Stimulated activated CD4-positive, alpha-beta T cell treated with anti-CD3 and anti-CD28 coated beads, Interleukin-4, amount 100 ng/mL, for 24 hours (primary cell): ENCODE measurements at places on chromosomes 2 and 18.

GRCh38 chr2:219551441-219552381 lies 7.9 kb downstream of the TMEM198 start:
- no peak for DNase-seq

GRCh38 chr2:38168710-38169480 lies 92.9 kb upstream of the CYP1B1 start:
- DNase-seq: no peak

DNA sequence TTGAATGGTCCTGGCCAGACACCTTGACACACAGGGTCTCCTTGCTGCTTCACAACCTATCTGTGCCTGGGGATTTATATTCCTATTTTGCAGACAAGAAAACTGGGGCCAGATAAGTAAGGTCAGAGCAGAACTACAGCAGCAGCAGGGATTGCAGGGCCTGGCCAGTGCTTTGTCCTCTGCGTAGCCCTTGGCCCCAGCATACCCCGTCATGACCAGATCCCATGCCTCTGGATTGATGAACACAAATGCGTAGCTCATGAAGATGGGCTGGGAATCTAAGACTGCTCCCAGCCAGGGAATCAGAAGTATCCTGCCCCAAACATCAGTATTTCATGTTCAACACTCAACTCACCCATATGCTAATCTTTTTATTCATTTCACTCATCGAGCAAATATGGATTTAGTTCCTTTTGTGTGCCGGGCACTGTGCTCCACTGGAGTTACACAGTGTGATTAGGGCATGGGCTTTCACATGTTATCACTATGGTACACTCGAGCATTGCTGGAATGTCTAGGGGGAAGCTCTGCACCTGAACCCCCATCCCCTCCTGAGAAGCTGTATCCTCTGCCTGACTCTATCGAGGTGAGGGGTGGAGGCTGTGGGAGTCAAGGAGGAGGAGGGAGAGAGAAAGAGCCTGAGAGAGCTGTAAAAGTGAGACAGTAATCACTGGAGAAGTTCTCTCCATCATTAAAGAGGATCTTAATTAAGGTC lies 143.3 kb downstream of the CYP26B1 start:
- DNase-seq: no peak

DNA sequence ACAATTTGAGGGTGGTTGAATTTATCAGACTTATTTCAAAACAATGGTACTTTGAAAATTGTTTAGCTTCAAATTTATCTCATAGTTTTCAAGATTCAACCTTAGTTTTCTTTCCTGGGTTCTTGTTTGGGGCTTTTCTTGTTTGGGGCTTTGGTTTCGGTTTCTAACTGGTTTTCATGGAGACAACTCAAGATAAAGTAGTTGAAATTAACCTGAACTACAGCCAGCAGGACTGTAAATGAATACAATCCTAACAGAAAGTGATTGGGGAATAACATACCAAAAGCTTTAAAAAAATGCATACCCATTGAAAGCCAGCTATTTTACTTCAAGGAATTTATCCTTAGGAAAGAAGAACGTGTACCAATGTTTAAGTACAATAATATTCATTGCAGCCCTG lies 133.5 kb upstream of the SLC14A2 start:
- no peak for DNase-seq
